ENCODE measurements at places on chromosomes 2 and 18.
A peak's percentile ranks its signal among the peaks of the same experiment; 100 is the strongest.

GRCh38 chr2:189601043-189601442, 20.5 kb upstream of the SLC40A1 start:
- peak; percentile 43 for DNase-seq

DNA sequence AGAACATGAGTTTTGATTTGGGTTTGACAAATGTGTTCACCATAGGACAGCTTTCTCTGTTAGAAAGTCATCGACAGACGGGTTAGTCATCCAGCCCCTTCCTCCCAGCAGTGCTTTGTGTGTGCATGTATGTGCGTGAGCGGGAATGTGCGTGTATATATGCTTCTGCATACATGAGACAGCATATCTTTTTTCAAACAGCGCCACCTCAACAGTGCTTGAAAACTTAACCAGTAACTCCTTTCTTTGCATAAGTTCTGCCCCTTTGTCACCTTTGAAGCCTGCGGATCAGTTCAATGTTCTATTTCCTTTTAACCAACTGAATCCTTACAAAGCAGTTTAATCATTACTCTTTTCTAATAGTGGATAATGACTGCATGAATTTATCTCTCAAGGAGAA, 351.4 kb downstream of the LPIN1 start:
- no peak for DNase-seq

DNA sequence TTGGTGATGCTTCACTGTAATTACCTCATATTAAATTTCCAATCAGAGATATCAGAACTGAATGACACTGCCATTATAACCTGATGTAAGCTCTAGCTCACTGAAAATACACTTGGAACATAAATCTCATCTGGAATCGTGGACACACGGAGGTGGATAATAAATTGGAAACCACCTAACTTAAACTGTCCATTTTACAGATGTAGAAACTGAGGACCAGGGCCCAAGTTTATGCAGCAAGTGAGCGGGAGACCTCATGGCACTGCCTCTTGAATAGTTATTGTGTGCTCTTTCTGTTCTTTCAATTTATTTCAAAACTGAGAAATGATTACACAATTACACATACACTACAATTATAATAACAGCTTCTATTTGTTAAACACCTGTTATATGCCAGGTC, 20.8 kb downstream of the CCDC68 start:
- DNase-seq, result no peak

DNA sequence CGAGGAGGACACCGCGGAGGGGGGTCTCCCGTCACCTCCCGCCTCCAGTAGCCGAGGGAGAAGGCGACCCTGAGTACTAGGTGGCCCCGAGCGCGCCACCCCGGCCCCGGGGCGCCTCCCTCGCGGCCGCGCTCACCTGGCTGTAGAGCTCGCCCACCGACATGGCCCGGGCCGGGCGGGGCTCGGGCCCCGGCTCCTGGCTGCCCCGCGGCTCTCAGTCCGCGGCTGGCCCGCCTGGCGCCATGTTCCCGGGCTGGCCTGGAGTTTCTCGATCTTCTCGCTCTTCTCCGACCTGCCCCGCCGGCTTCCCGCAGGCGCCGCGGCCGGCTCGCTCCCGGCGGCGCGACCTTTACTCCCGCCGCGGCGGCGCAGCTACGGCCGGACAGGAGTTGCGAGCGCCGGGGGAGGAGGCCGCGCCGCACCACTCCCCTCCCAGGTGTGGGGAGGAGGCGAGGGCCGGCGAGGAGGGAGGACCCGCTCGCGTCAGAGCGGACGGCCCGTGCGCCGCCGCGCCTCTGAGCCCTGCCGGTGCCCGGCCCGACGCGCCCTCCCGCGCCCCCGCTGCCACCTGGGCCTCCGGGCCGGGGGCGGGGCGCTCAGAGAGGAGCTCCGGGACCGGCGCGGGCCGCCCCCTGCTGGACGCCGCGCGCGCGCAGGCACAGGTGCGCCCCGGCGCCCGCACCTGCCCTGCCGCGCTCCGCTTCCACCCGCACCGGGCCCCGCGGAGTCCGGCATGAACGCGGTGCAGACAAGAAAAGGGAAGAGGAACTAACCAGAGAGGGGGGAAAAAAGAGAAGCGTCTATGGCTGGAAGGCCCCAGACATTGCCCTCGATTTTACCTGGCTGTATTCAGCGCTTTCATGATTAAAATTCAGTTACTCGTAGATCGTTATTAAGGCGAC, at the start of gene MYO5B:
MYO5B (minus strand) TSS at position 517 of the 902 bp plus-strand sequence; CDS start at position 163, 354 bp downstream.
- no peak for DNase-seq

GRCh38 chr18:79746730-79747129, 51.0 kb upstream of the KCNG2 start:
- no peak for DNase-seq

GRCh38 chr2:182359990-182360662, 66.7 kb downstream of the PDE1A start:
- DNase-seq, result peak; percentile 62

DNA sequence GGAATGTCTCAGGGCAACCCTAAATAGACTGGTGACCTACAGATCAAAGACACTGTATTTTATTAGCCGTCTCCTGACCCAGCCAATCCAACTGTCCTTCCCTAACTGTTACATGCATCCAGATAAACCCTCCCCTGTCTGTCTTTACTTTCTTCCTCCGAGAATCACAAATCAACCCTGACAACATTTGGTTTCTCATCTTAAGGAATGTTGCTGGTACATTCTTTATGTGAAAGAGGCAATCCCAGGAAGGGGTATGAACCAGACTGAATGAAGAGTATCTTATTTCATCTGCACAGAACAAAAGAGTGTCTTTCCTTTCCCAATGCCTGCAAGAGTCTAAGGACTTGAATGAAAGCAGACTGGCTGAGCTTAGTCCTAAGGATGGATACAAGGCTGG, 113.9 kb upstream of the LTBP1 start:
- DNase-seq, result peak; percentile 81

GRCh38 chr2:86807468-86808275, 17.0 kb upstream of the CD8A start:
- DNase-seq, result peak; percentile 37

GRCh38 chr18:55012008-55012407, 52.7 kb upstream of the CCDC68 start:
- DNase-seq, result peak; percentile 70

DNA sequence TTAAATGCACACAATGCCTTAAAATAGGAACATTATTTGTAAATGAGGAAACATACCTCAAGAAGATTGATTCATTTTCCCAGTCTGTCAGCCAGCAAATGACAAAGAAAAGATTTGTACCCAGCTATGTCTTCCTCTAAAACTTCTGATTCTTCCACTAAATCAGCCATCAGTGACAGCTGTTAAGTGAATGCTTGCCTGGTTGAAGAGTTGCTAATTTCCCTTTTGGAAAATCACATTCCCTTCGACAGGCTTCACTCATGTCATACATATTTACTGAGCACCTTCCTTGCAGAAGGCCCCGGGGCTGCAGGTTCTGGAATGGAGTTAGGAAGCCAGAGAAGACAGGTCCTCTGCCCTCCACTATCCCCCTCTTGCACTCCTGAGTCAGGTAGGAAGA, 112.0 kb upstream of the SLC66A3 start:
- DNase-seq, result no peak

- DNase-seq, result no peak
Observed at GRCh38 chr2:142445551-142446072, 314.8 kb upstream of the LRP1B start.

DNA sequence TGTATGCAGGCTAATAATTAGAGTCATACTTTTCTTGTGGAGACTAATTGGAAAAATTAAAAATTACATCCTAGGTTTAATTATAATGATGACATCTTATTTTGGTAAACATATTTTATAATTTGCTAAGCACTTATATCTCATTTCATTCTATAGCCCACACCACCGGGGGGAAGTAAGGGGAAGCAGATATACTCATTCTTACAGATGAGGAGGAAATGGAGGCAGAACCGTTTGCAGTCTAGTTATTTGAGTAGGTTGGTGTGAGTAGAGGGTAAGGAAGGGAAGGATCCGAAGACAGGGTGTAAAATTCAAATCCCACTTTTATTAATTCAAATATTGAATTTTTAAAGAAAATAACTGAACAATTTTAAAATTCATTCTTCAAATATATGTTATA, 3.7 kb downstream of the ITGAV start:
- no peak for DNase-seq

GRCh38 chr18:24914171-24914525, 437.8 kb downstream of the ZNF521 start:
- no peak for DNase-seq

- no peak for DNase-seq
Observed at GRCh38 chr2:188631037-188631809, 339.5 kb downstream of the GULP1 start.

DNA sequence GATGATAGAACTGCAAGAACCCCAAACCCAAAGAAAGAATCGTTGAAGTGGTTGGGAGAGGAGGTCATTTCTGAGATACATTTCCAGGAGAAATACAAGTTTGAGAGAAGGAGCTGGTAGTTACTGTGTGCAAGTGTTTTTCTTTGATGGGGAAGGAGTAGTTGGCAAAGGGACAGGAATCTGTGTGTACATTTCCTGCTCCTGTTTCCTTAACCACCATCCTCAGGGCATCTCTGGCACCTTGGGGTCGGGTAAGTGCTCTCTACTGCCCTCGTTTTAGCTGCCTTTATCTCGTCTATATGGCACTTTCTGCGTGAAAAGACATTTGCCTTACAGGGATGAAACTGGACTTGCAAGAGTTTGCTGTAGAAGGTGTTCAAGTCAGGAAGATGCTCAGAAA, 27.3 kb downstream of the CDC42EP3 start:
- DNase-seq, result no peak

- no peak for DNase-seq
Observed at GRCh38 chr2:21590026-21590690, 466.4 kb downstream of the TDRD15 start.

GRCh38 chr2:24461685-24462084, 29.4 kb upstream of the NCOA1 start:
- no peak for DNase-seq

DNA sequence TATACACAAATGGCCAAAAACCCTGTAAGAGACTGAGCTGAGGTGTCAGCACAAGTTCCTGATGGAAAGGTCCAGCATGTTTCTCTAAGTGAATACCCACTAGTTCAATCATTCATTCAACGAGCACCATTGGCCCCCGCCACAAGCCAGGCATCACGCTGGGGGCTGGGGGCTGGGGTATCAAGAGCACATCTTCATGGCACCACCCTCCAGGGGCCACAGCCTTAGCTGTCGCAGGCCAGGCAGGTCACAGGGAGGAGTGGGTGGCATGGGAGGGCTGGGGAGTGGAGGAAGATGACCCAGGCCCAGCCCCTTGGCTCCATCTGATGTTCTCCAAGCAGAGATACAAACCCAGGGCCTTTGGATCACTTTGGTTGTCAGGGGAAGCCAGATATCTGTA, 97.9 kb downstream of the ACKR3 start:
- no peak for DNase-seq

DNA sequence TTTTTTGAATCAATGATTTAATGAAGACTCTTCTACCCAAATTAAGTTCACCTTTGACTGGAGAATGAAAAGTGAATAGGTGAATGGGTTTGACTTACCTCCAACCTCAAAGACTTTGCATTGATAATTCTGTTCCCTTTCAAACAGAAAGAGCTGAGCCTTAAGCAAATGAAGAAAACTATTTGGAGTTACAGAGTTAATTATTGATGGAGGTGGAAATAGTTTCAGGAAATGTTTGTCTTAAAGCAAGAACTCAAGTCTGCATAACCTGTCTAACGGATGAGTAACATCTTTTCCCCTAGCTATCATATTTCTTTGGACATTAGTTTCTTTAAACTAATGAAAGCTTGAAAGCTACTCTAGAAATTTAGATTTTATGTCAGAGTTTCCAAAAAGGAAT, 166.5 kb downstream of the CERS6 start:
- no peak for DNase-seq

DNA sequence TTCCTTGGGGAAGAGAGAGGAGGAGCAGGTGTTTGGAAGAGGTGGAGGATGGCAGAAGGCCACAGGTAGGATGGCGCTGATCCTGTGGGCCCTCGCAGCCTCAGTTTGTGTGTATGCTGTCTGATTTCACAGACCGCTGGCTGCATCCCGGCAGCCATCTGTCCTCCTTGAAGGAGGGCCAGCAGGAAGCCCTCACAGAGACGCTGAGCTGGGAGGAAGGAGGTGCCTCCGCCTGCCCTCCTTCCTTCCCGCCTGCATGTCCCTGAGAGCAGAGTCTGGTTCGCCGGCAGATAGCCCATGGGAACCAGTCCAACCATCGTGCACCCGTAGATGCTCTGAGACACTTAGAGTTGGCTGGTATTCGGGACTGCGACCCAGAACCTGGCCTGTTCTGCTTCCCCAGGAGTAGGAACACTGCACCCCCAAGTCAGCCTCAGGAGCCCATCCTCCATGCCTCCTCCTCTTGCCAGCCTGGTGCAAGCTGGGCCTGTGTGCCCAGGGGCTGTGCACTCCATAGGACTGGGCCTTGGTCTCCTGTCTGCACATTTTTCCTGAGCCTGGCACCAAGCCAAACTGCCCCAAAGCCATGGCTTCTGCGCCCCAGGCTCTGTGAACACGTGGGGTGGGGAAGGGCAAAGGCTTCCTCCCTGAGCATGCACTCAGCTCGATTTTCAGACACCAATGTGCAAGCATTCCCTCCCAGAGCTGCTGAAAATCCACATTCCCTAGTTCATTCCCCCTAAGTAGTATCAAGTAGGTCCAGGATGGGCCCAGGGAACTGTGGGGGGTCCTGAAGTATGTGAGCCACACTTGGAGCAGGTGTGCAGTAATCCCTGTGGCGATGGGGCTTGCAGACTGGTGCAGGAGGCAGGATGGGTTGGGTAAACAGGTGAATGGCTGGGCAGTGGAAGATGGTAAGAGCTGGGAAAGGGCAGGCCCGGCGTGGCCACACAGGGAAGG, 115.6 kb downstream of the SEPTIN10 start:
- no peak for DNase-seq

- no peak for DNase-seq
Observed at GRCh38 chr18:55268628-55269275, 309.5 kb upstream of the CCDC68 start.

GRCh38 chr2:45134726-45135125, 125.5 kb upstream of the SIX2 start:
- DNase-seq, result no peak

- DNase-seq, result no peak
Observed at GRCh38 chr2:69499966-69500365, 62.7 kb upstream of the NFU1 start.

DNA sequence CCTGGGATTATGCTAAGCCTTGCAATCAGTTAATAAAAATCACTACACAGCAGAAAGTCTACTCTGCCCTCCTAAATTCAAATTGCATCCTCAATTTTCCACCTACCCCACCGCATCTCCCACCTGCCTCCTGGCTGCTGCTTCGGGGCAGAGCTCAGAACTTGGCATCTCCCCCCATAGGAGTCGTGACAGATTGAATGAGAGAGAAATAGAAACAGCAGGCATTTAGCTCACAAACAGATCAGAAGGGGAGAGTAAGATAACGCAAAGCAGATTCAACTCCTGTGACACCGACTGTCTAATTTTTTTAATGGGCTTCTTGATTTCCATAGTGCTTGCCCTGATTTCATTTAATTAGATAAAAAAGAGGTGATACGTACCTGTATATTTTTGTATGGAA, 24.7 kb upstream of the LRRC30 start:
- DNase-seq, result no peak

GRCh38 chr2:173048897-173049661, 26.6 kb upstream of the MAP3K20 start:
- peak; percentile 96 for DNase-seq

GRCh38 chr2:68253219-68254068, 1.1 kb upstream of the PPP3R1 start:
- no peak for DNase-seq
